ENCODE measurements at places on chromosomes 6 and 20.
A peak's percentile ranks its signal among the peaks of the same experiment; 100 is the strongest.

- no peak for DNase-seq
These were observed 234.7 kb upstream of the FKBP1C start for GRCh38 chr6:62976566-62976965.

- no peak for DNase-seq
These were observed 33.1 kb upstream of the MCUR1 start for GRCh38 chr6:13847326-13848050.

- DNase-seq, result no peak
These were observed 119.7 kb downstream of the ALDH8A1 start for GRCh38 chr6:134830194-134830593.

DNA sequence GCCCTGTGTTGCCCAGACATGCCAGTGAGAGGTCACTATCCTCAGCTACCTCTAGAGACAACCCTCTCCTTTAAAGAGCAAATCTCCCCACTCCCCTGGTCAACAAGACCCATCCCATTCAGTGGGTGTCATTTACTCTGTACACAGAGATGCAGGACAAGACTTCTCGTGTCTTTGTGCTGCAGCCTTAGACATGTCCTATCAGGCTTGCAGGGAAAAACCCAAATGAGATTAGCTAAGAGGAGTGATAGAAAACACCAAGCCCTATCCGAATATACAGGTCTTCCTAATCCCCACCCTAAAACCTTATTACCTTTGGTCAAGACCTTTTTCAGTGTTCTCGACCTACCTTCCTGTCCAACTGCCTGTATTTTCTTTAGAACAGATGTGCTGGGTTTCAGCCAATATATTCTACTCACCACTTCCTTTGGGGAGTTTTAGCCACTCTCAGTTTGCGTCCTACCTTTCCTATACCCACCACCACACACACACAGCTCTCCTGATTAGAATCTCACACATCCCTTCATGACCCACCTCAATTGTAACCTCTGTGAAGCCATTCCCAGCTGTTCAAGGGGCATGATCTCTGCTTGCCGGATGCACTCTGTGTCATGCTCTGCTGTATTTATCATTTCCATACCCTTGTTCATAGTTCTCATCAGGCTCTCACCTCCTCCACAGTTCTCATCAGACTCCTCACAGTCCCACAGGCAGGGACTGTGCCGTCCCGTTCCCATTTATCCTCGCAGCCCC, 39.7 kb downstream of the TRAM2 start:
- DNase-seq, result no peak

- DNase-seq, result peak; percentile 82
These were observed 302.5 kb downstream of the DHX35 start for GRCh38 chr20:39264506-39265172.

DNA sequence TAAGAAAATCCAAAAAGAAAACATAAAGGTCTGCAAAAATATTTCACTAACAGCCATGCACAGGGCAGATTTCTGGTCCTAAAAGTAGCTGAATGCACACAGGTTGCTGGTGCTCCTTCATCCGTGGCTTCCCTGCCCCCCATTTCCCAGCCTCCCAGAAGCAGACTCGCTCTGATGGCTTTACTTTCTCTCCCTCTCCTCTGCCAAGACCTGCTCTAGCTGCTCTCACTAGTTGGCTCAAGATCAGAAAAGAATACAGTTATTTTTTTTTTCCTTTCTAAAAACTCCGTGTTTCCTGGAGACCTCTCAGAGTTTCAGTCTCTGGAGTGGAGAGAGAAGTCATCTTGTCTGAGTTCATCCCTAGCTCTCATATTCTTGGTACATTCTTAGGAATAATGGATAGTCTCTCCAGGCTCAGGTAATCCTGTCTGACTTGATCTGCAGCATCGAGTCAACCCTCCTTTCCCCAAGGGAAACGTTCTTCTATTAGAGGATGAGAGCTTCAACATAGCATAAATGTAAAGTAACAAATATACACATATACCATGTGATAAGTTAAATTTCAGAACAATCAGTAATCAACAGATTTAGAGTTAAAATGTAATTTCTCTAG, 214.2 kb downstream of the TBC1D7 start:
- DNase-seq, result no peak

DNA sequence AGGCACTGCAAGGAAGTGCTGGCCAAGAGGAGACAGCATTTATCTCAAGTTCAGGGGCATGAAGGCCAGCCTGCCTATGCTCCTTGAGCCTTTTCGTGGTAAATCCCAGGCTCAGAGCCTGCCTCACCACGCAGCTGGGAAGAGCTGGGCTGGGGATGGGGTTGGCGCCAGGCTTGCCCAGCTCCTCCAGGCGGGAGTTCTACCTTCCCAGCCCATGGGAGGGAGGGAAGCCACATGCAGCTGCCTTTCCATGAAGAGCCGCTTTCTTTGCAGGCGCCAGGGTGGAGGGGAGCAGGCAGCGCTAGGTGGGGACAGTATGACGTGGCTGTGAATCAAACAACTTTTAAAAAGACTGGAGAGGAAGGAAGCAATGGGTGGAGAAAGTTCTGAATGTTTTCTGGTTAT, 19.5 kb upstream of the SIRT5 start:
- DNase-seq, result peak; percentile 66

- no peak for DNase-seq
These were observed 101.5 kb downstream of the CAP2 start for GRCh38 chr6:17494919-17495318.

- no peak for DNase-seq
These were observed 124.9 kb downstream of the KLHL32 start for GRCh38 chr6:97049253-97050011.

- DNase-seq, result no peak
These were observed 84.9 kb upstream of the HTR1B start for GRCh38 chr6:77548190-77548589.

DNA sequence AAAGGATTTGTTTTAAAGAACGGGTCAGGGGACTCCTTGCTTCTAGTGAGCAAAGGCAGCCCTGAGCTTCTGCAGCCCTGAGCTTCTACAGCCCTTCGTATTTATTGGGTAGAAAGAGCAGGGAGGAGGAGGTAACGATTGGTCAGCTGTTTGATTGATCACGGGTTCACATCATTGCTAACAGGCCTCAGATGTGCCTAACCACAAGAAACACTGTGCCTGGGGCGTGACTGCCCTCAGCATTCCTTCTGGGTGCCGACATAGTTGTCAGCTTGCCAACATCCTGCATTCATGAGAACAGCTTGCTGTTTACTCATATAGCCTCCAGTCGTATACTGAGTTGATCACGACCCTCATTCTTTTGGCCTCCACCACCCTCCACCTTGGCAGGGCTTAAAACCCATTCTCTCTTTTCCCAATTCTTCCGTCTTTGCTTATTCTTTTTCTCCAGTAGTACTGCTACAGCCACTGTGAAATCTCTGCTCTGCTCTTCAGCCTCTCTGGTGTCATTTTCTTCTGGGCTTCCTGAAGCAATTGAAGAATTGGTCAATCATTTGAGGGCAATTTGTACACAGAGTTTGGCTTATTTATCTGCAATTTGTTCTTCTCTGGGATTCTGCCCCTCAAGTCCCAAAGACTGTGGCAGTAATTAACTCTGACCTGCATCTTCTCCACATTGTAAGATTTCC, 25.4 kb upstream of the NOP56 start:
- no peak for DNase-seq

GRCh38 chr20:62787866-62788265, 8.4 kb upstream of the MRGBP start:
- no peak for DNase-seq

- no peak for DNase-seq
These were observed 34.1 kb upstream of the LAMA4 start for GRCh38 chr6:112288475-112288874.

- no peak for DNase-seq
These were observed 396.5 kb downstream of the HDGFL1 start for GRCh38 chr6:22965889-22966288.

GRCh38 chr6:43801495-43802181, 31.6 kb downstream of the VEGFA start:
- DNase-seq, result no peak

DNA sequence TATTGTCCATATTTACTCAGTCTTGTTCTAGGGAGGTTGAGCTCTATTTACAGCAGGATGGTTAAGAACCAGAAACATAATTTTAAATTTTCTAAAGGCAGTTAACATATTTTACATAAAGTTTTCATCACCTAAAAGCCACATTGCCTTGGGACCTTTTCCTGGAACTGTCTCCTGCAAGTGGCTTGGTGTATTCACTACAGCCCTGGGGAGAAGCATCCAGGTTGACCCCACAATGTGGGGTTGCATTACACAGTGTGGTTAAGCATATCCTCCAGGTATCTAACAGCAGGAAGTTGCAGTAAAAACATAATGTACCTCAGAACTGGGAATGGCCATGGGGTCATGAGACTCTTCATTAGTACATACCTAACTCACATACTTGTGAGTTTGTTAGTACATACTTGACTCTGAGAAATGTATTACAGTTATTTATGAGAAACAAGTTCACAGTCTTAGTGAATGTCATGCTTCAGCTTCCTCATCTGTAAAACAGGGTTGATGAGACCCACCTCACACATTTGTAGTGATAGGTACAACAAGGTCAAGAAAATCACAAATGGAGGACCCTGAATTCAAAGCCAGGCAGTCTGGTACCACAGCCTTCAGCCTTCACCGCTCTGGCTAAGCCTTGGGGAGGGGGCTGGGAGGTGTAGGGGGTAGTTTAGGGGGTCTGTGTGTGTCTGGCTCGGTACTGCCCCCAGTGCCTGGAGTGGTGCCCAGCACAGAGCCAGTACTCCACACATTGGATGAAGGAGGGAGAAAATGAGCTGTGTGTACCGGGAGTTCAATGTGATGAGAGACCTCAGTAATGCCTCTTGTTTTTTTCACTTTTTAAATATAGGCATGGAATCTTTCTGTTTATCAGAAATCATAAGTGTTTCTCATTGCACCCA, 52.9 kb downstream of the KAT14 start:
- no peak for DNase-seq

GRCh38 chr6:93970684-93971083, 551.3 kb upstream of the EPHA7 start:
- no peak for DNase-seq

DNA sequence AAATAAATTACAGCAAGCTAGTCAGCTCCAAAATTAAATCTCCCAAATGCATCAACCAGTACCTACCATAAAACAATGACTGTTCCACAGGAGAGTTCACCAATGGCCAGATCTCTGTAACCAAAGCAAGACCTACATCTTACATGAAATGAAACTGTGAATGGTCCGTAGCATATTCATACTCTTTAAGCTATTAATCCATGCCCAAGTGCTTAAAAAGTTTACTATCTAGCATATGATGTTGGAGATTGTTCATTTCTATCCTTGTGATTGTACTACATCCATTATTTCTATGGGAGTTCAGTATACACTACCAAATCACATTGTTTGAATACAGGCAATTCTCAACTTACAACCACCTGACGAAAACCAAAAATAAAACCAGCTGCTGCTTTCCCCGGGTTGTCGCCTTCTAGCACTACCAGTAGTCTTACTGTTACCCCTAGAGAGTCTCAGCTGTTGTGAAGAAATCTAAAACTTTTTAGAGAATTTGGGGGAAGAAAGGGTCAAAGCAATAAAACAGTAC, 38.0 kb downstream of the HIVEP2 start:
- DNase-seq, result no peak

- no peak for DNase-seq
These were observed 896.7 kb upstream of the MAP3K7 start for GRCh38 chr6:91483415-91484105.

- peak; percentile 70 for DNase-seq
These were observed 650 bp downstream of the DCBLD1 start for GRCh38 chr6:117483004-117483644.
